ENCODE measurements at places on chromosomes 12 and 14.

- no peak for DNase-seq
Measured at GRCh38 chr12:90398285-90398836, 556.6 kb downstream of the CCER1 start.

GRCh38 chr14:69181491-69181890 is 9.8 kb upstream of the EXD2 start:
- no peak for DNase-seq

- no peak for DNase-seq
Measured at GRCh38 chr14:49989966-49990365, 97.1 kb downstream of the ARF6 start.

GRCh38 chr12:56271031-56271430 is 4.3 kb downstream of the COQ10A start:
- peak; percentile 7 for DNase-seq

GRCh38 chr12:2963760-2964292 is 4.6 kb downstream of the TEAD4 start:
- no peak for DNase-seq

DNA sequence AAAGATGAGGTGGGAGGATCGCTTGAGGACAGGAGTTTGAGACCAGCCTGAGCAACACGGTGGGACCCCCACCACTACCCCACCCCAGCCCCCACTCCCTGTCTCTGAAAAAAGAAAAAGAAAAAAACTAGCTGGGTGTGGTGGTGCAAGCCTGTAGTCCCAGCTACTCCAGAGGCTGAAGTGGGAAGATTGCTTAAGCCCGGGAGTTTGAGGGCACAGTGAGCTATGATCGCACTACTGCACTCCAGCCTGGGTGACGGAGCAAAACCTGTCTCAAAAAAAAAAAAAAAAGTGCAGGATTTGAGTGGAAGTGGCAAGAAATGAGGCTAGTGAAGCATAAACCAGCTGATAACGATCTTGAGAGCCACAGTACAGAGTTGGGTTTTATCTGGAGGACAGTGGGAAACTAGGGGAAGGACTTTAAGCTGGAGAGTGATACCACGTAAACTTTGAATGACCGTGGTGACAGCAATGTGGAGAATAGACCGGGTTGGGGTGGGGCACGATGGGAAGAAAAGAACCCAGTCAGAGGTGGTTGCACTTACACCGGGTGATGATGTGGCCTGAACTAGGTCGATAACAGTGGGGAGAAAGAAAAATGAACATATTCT is 85.3 kb downstream of the TMEM260 start:
- no peak for DNase-seq

DNA sequence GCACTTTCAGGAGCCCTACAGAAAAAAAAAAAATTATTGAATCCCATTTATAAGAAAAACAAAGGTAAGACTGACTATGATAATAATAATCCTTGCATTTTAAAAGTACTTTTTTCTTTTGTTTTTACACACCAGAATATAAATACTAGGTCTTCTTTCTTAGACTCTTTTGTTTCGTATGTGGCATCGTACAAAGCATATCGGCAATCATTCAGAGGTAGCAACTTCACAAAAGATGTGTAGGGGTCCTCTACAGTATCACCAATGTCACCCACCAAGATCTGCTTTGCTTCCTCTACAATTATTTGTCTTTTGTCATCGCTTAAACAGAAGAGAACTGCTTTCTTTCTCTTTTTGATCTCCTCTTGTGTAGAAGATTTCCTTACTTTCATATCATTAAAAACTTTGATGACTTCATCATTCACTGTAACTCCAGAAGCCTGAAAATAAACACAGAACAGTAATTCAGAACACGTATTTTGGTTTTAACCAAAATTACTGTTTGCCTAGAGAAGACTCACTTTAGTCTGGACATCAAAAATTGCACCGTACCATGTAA is 1.2 kb downstream of the CFL2 start:
- no peak for DNase-seq

- DNase-seq: no peak
Measured at GRCh38 chr14:83467811-83468210, 1934.2 kb upstream of the SEL1L start.

DNA sequence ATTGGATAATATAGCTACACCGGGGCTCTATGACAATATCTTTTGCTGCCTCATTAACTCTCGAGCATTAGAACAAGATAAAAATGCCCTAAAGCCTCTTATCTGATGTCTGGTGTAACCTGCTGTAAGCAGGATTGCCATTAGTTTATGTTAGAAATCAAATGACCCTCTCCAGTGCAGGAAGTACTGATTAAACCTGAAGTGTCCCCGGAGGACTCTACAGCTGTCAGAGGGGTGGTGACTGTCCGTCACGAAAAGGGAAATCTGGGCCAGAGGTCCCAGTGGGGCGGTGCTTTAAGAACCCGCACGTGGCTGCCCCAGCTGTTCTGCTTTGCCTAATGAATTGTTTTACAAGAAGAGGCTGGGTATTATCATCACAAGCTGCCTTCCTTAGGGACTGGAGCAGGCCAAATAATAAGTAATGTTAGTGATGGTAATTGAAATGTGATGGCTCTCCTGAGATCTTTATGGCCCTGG is 55.7 kb downstream of the LIN52 start:
- DNase-seq: peak; percentile 94

DNA sequence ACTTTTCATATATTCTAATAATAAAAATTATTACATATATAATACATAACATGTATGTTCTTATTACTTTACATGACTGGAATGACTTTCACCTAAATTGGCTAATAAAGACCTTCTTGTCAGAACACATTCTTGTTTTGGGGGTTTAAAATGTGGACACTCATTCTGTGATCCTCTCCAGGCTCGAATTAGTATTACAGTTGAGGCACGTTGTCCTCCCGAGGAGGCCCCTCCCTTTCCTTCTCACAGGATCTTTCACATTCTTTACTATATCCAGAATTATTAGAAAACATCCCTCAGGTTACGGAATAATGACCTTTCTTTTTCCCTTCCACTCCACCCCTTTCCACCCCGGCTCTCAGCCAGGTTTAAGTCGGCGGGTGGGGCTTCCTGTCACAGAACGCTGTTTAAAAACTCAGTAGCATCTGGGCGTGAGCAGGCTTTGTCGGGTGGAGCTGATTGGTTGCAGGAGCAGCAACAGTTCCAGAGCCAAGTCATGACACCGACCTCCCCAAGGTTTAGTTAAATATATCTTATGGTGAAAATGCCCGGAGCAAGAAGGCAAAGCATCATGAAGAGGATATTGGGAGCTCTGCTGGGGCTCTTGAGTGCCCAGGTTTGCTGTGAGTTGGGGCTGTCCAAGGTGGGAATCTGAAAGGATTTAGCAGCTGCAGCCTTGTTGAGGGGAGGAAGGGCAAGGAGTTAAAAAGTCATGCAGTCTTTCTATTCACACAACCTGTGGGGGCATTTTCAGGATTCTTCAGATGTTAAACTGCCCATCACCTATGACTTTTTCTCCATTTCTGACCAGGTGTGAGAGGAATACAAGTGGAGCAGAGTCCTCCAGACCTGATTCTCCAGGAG is 396.7 kb upstream of the OR4E1 start:
- no peak for DNase-seq

- no peak for DNase-seq
Measured at GRCh38 chr14:91215381-91215780, 29.1 kb downstream of the GPR68 start.

DNA sequence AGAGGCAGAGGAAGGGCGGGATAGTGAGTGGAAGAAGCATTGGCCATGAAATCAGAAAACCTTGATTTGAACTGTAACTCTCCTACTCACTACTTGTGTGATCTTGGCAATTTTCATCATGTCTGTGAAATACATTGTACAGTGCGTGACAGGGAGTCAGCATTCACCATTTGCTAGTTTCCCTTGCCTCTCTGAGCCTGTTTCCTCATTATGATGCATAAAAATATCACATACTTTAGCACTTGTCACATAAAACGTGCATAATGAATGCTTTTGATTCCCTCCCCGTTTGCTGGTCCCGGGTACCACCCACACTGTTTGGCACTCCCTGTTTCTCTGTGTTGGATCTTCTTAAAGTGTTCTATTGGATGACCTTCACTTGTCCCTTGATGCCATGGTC is 101.1 kb upstream of the FRMD6 start:
- no peak for DNase-seq

- no peak for DNase-seq
Measured at GRCh38 chr14:88233915-88234314, 89.2 kb downstream of the KCNK10 start.

- no peak for DNase-seq
Measured at GRCh38 chr14:76761960-76762410, 717 bp downstream of the VASH1 start.

DNA sequence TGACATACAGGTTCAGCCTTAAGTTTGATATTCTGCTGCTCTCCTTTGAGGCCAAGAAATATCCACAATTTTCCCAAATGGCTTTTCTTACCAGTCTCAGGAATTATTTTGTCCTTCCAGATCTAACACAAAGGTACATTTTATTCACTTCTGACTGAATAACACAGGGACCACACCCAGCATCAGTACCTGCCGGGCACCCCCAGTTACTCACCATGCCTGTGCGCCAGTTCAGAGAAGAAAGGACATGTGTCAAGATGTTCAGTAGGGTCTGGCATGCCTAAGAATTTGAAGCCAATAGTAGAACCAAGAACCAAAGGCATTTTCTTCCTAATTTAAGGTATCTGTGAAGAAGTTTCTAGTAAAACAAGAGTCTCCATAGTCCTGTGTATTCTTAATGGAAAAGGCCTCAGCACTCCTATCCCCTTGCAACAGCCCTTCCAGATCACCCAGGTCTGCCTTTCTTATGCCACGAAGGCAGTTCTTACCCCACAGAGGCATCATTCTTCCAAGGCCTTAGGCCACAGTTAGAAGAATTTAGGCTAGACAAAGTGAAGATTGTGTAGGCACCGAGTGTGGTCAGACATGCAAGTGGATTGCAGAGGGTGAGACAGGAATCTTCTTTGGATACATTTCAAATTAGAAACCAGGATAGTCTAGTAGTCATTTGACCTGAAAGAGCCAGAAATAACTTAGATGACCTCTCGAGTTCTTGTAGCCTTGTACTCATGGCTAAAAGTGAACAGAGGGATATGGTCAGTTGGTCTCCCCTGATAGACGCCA is 140.1 kb upstream of the HIF1A start:
- no peak for DNase-seq

DNA sequence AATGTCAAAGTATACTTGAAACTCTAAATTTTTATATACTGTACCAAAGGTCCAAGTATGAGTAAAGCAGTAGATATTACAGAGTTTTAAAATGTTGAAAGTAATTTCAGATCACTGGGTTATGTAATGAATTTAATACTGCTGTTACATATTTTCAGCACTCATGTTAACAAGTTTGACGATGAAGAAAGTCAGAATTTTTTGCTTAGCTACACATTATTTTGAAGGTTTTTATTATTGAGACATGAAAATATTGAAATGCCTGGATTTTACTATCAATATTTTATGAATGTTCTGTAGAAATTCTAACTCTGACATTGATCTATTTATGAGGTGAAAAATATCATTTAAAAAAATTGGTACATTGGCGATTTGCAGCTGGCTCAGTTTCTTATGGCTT is 1030.3 kb downstream of the FSCB start:
- DNase-seq: no peak

DNA sequence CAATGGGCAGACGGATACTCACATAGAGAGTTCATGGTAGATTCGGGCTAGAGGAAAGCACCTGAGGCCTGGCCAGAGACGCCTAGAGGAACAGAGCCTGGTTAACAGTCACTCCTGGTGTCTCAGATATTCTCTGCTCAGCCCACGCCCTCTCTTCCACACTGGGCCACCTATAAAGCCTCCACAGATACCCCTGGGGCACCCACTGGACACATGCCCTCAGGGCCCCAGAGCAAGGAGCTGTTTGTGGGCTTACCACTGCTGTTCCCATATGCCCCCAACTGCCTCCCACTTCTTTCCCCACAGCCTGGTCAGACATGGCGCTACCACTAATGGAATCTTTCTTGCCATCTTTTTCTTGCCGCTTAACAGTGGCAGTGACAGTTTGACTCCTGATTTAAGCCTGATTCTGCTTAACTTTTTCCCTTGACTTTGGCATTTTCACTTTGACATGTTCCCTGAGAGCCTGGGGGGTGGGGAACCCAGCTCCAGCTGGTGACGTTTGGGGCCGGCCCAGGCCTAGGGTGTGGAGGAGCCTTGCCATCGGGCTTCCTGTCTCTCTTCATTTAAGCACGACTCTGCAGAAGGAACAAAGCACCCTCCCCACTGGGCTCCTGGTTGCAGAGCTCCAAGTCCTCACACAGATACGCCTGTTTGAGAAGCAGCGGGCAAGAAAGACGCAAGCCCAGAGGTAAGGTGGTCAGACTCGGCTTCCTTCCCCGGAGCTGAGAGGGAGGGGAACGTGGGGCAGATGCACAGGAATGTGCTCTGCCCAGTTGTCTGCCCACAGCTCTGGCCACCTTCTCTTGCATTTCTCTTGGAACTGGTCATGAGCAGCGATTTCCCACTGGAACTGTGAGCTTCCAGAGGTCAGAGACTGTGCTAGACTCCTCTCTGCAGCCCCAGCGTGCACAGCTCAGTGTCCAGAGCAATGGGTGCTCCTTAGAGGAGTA is at the start of gene CD4:
TSS of gene CD4 (plus strand) at position 557 of the 953 bp plus-strand sequence. CDS start 10,611 bp downstream, outside the sequence.
- no peak for DNase-seq

GRCh38 chr14:68392393-68393141 is 400.3 kb downstream of the ZFP36L1 start:
- peak; percentile 46 for DNase-seq

GRCh38 chr14:57502586-57503254 is 9.1 kb upstream of the CCDC198 start:
- DNase-seq: peak; percentile 42

- DNase-seq: no peak
Measured at GRCh38 chr14:98754343-98755020, 517.5 kb downstream of the BCL11B start.

GRCh38 chr12:112087055-112087850 is 21.3 kb downstream of the NAA25 start:
- no peak for DNase-seq

DNA sequence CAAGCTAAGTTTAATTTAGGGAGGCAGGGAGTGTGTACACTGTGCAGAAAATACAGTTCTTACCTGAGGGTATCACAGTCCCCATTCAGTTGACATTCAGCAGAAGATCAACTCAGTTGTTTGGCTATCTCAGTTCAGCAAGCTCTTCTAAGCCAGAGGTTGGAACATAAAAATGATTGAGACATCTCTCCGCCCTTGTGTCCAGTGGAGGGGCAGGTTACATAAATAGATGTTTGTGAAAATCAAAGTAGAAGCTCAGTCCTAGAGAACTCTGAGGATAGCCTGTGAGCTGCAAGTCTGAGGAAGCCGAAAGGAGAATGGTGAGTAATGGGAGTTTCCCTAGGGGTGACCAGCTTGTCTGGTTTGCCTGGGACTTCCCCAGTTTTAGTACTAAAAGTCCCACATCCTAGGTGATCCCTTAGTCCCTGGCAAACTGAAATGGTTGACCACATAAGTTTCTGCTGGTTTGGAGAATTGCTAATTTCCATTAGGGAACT is 251.4 kb upstream of the ATP2B1 start:
- DNase-seq: no peak

DNA sequence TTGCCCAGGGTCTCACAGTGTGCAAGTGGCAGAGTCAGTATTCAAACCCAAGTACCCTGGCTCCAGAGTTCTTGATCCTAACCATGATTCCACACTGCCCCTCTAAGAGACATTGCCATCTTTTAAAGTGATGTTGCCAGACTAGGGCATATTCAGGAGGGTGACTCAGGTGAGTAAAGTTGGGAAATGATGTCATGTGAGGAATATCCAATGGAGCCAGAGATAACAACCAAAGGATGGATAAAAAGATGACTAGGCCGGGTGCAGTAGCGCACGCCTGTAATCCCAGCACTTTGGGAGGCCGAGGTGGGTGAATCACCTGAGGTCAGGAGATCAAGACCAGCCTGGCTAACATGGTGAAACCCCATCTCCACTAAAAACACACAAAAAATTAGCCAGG is 85.6 kb downstream of the SMOC1 start:
- no peak for DNase-seq

- peak; percentile 46 for DNase-seq
Measured at GRCh38 chr12:64625243-64626077, 15.2 kb downstream of the RASSF3 start.

Data from NCI-H510A treated with DMSO at 0.1 percent for 48 hours (cell line).